GM04503 (cell line): ENCODE measurements at places on chromosomes 5 and 9.

DNA sequence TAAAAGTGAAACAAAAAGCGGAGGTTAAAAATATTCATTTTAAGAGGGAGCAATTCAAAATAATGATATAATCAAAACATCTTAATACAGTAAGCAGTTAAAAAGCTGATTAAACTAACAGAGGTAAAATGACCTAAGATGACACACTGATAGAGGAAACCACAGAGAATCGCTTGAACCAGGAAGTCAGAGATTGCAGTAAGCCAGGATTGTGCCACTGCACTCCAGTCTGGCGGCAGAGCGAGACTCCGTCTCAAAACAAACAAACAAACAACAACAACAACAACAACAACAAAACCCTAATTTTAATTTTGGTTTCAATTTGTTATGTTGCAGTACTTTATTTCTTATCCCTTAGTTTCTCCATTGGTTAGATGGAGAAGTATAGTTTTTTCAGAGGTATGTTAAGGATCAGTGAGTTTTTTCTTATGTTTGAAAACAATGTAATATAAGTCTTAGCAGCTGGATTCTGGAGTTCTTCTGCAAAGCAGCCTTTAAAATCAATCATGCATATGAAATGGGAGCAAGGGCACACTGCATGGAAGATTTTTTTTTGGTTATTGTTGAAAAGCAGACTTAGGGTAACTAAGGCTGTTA, 58.5 kb downstream of the MLANA start:
- DNase-seq: no peak

DNA sequence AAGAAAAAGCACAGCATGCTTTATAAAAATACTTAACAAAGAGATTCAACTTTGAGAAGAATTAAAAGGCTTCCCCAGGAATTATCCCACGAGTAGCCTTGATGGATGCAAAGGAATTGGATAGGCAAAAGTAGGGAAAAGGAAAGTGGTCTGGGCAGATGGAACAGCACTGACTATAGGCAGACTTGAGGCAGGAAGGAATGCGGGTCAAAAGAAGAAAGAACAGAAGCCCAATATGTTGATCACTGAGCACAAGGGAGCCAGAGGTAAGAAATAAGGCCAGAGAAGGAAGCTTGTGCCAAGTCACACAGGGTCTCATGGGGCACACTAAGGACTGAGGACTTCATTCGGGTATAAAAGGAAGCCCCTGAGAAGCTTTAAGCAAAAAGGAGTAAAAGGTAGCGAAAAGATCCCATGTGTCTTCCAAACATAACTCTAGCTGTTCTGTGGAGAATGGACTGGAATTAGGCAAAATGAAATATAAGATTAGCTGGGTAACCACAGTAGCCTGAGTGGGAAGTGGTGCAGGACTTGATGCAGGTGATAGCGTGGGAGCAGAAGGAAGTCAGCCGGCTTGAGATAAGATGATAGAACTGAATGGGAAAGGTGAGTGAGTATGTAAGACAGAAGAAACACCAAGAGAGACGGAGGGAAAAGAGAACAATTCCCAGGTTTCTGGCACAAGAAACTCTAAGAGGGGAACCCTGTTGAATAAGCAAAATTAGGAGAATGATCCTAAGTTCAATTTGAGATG, 106.6 kb downstream of the DENND1A start:
- DNase-seq: no peak

GRCh38 chr9:133368249-133368881, 7.5 kb downstream of the SURF4 start:
- no peak for DNase-seq

GRCh38 chr9:6551136-6551535, 94.4 kb downstream of the GLDC start:
- DNase-seq: no peak

GRCh38 chr9:108033976-108034964, 544.7 kb upstream of the KLF4 start:
- DNase-seq: peak; percentile 51

DNA sequence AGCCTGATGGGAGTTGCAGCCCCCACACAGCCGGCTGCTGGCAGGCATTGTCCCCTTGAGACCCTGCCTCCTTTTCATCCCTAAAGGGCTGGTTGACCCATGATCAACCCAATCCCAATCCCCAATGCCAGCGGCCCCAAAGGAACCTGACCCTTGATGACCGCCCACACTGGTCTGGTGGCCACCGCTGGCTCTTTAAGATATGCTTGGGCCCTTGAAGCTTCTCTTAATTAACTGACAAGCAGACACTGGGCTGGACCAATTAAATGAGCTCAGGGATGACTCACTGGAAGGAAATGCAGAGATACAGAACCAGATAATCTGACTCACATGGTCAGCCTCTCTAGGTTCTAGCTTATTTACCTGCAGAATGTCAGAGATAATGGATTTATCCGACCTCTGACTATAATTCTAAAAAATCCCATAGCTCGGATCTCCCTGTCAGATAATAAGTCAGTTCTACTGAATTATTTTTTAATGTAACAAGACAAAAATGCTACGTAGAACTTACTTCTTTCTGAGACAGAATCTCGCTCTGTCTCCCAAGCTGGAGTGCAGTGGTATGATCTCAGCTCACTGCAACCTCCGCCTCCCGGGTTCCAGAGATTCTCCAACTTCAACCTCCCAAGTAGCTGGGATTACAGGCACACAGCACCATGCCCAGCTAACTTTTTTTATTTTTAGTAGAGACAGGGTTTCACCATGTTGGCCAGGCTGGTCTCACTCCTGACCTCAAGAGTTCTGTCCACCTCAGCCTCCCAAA, 11.1 kb upstream of the MLANA start:
- peak; percentile 59 for DNase-seq

DNA sequence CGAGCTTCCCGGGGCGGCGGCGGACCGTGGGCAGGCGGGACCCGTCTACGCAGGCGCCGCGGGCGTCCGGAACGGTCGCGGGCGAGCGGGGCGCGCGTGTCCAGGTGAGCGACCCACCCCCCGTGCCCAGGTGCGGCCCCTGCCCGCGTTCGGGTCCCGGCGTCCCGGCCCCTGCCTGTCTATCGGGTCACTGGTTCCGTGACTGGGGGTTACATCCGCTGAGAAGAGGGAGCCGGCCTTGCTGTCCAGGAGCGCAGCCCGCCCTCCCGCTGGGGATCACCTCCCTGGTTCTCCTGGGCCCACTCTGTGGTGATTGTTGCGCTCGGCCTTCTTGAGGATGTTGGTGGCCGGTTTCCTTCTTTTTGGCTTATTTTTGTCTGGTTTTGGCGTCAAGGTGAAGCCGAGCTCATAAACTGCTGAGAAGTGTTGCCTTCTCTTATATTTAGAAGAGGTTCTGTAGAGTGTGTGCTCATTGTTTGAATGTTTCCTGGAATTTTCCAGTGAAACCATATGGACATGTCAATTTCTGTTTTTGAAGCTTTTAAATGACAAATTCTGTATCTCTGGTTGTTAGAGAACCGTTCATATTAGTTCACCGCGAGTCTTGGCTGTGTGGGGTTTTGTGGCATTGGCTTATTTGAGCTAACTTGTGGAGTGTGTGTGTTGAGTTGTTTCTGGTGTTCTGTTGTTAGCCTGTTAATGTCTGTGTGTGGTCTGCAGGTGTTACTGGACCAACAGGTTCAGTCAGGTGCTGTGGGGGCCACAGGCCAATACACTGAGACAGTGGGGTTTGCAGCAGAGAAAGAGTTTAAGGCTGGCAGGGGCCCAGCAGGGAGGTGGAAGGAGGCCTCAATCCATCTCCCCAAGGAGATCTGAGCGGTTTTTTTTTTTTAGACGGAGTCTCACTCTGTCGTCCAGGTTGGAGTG, 621 bp downstream of the CEP72 start:
- no peak for DNase-seq

GRCh38 chr5:134979416-134979815, 11.7 kb downstream of the CATSPER3 start:
- DNase-seq: no peak

GRCh38 chr9:126377176-126377509, 50.5 kb downstream of the MVB12B start:
- no peak for DNase-seq

DNA sequence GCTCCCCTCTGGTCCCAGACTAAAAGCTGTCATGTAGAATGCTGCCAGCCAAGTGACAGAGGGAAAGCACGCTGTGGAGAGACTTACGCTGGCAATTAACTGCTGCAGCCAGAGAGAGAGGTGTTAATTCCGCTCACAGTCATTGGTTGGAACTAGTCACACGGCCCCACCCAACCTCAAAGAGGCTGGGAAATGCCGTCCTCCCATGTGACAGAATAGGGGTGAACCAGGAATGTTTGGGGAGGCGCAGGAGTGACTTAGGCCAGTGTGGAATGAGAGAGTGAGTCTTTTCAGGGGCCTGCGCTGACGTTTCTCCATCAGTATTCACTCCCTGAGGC, 87.6 kb downstream of the AMBP start:
- DNase-seq: no peak

GRCh38 chr5:56848206-56848605, 32.9 kb downstream of the MAP3K1 start:
- DNase-seq: no peak

- DNase-seq: no peak
Observed at GRCh38 chr5:172859966-172860365, 25.9 kb downstream of the ERGIC1 start.

DNA sequence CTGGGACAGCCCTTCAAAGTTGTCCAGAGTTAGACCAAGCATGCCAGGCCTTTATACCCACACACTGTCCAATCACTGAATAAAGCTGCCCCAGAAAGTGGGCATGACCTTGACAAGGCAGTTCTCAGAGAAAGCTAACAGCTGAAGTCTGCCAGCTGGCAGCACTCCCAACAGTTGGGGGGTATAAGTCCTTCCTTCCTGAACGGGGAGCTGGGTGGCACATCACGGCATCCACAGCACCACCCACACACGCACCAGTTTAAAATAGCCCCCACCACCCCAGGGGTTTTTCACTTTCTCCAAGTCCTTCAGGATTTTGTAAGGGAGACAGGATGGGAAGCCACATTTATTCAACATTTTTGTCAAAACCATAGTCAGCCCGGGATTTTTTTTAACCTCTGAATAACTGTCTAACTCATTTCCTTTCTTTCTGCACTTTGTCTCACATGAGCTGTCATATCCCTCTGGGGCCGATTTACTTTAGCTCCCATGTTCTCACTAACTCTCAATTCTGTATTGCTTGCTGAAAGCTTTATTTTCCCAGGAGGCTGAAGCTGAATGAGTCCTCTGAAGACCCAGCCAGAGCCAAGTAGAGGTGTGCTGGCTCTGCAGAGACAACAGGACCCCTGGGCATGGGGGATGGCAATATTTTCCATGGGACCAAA, 15.4 kb downstream of the FAM81B start:
- DNase-seq: no peak

GRCh38 chr5:75265731-75266130, 29.1 kb upstream of the ANKRD31 start:
- DNase-seq: no peak

DNA sequence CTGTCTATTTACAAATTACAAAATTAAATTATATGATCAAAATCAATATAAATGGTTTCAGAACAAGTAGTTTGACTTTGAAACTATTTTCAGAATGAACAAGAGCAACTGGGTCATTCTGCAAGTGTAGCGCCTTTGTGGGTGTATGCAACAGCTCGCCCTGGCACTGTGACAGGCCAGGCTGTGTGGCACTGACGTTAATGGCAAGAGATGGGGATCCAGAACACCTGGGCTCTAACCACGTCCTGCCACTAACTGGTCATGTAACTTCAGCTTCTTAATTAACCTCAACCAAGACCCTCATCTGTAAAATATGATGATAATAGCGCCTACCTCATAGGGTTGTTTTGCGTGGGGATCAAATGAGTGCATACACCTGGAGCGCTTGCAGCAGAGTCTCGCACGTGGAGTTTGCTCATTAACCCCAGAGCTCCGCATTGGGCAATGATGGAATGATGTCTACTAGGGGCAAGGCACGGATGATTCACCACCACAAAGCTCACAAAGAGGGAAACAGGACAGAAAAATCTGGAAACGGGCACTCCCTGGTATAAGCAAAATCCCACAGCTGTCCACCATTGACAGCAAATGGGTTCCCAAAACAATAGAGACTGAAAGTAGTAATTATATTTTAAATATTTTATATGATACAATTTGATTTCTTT, 639.4 kb downstream of the SEMA5A start:
- no peak for DNase-seq

DNA sequence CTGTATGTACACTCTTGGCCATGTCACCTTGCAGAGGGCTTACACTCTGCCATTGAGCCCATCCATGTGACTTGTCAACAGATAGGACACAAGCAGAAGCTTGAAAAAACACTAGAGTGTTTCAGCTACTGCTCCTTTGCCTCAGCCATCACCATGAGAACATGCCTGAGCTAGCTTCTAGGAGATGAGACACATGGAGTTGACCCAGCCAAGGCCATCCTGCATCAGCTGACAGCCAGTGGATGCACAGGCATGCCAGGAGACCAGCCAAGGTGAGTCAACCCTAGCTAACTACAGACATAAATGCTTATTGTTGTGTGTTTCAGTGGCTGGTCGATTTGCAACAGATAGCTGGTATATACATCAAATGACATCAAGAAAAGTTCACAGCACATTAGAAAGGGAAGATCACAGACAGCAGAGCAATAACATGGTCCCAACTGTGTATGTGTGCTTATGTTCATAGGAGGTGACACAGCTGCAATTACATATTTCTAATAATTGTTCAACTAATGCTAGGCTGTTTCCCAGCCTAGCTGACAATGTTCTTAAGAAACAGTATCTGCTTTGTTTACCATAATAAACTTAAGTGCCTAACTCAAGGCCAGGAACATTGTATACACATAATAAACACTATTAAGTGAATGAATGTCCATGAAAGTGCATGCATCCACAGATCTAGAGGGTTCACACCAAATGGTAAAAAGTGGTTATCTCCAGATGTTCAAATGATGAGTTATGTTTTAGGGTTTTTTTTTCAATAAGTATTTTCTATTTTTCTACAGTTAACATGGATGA, 105.7 kb downstream of the SPOCK1 start:
- DNase-seq: no peak

DNA sequence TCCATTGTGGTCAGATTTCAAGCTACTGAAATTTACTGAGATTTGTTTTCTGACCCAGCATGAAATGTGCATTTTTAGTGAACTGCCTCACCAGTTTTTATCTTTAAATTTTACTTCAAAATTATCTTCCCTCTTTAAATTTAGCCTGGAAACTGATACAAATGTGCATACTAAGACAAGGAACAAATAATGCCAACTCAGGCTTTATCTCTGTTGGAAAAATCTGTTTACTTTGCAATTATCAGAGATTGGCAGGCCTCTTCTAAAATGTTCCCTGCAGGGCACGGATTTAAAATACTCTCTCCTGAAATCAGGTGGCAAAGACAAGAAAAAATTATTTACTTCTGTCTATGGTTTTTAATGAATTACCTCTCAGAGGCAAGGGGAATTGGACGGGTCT, 151.0 kb upstream of the PTCH1 start:
- no peak for DNase-seq

GRCh38 chr5:78627766-78628165, 20.8 kb downstream of the LHFPL2 start:
- no peak for DNase-seq

GRCh38 chr9:19231126-19231903, 822 bp downstream of the DENND4C start:
- no peak for DNase-seq

GRCh38 chr5:11683666-11684065, 220.6 kb downstream of the CTNND2 start:
- DNase-seq: no peak
